ENCODE measurements at places on chromosomes 3 and 15. TPM values are rescaled to one million over a fixed set of nuclear protein-coding genes. Genes with fewer than 3 reads are reported as not detected.
A peak's percentile ranks its signal among the peaks of the same experiment; 100 is the strongest.

DNA sequence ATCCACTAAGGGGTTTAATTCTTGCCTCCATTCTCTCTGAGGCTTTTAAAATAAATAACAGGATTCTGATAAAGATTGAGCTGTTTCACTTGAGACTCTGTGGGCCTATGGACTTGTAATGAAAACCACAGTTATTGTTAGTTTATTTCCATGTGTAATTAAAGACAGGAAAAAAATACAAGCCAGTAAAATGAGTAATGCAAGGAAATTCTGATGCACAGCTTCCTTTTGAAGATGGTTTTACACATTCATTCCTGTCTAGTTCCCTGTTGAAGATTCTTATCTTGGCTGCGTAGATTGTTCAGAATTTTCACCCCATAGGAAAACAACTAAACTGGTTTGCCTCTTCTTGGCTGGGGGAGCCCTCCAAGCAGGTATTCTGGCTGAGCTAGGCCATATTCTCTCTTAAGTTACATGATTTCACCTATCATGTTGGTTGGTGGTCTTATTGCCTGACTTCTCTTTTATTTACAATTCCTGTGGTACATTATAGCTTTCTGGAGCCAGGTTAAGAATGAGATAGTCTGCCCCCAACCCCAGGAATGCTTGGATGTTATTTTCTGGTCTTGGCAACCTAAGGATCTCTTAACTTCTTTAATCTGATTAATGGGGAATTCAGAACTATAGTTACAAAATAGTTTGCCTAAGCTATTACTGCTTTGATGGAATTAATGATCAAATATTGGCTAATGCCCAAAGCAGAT lies 67.6 kb downstream of the MITF start:
- peaks cover 18% of the 10 kb centered on the region for H3K4me1 ChIP-seq
- no peaks in the 10 kb centered on the region for H3K27me3 ChIP-seq
- H3K36me3 ChIP-seq, result no peaks in the 10 kb centered on the region
- no peak overlapping the region for H3K4me3 ChIP-seq
- no peak overlapping the region for H3K27ac ChIP-seq
- no peak for DNase-seq

DNA sequence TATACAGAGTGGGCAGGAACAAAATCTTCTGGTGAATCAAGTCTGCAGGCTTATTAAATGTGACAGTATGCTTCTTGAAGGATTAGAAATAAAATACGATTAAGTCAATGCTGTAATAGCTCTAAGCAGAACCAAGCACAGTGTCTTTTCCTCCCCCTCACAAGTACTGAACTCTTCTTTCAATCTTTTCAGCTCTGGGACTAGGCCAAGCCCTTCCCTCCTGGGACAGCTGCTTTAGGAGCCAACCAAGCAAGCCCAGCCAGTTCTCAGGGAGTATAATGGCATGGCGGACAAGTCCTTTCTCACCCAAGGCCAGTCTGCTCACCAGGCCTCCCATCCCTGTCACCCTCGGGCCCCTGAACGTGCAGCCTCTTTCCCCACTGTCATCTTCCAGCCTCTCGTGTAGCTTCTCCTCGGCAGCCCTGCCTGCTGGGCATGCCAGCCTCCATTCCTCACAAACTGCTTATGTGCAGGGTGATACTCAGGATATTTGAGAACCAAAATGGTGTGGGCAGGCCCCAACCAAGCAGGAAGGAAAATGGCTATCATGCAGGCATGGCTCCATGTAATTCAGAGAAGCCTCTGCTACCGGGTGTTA lies 8.4 kb upstream of the PPP1R2 start:
- H3K27ac ChIP-seq, result peak overlapping the region; percentile 61
- DNase-seq, result no peak
- H3K27me3 ChIP-seq, result no peaks in the 10 kb centered on the region
- H3K36me3 ChIP-seq, result no peaks in the 10 kb centered on the region
- H3K4me1 ChIP-seq, result peaks cover 10% of the 10 kb centered on the region

DNA sequence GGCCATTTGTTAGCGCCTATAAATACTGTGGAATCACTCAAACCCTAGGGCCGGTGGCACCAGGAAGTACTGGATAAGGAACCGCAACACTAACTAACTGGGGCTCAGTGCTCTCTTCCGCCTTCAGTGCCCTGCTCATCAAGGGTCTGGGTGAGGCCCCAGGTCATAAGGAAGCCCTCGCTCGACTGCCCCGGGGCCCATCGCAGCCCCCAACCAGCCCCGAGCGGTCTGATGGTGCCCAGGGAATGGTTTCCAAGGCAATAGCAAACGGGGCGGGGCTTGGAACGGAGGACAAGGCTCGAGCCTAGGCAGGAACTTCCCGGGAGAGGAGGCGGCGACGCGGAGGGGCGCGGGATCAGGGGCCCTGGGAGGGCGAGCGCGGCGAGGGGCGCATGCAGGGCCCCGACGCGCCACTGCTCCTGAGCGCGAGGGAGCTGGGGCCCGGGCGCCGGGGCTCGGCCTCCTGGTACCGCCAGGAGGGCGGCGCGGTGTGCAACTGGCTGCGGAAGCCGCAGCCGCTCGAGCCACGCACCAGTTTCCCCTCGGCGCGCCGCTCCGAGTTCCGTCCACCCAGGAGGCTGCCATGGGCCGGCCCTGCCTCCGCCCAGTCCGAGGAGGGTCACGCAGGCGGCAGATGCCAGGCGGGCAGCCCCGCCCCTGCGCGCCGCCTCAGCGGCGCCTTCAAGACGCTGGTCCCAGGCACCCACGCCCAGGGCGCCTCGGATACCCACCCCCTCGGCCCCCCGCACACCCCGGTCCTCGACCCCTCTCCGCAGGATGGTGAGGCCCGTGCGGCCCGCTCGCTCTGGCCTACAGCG lies at the start of gene TTLL3:
TTLL3 (plus strand) TSS at position 648 of the 818 bp plus-strand sequence. CDS start 400 bp downstream, outside the sequence.
- peak within 1 kb of the TSS; percentile 75 for H3K4me3 ChIP-seq
- H3K27ac ChIP-seq, result peak within 1 kb of the TSS; percentile 96
- H3K4me1 ChIP-seq, result peaks cover 14% of the 10 kb centered on the region
- no peaks in the 10 kb centered on the region for H3K27me3 ChIP-seq

DNA sequence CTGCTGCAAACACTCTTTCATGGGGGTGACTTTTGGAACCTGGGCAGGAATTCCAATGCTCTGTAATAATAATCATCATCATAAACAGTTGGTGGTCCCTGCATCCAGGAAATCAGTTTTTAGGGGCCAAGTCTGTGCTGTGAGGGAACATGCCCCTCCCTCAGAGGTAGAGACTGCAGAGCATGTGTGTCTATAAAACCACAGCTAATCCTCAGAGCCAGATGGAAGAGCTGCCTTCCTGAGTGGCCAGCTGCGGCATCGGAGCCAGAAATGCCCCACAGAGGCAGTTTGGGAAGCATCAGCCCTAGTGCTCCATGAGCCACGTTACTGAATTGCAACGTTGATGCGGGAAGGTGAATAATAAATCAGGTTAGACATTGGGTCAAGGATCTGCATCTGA lies 12.9 kb upstream of the TPM1 start:
- H3K36me3 ChIP-seq, result no peaks in the 10 kb centered on the region
- no peaks in the 10 kb centered on the region for H3K4me1 ChIP-seq
- H3K27me3 ChIP-seq, result no peaks in the 10 kb centered on the region
- no peak overlapping the region for H3K4me3 ChIP-seq
- DNase-seq, result no peak

DNA sequence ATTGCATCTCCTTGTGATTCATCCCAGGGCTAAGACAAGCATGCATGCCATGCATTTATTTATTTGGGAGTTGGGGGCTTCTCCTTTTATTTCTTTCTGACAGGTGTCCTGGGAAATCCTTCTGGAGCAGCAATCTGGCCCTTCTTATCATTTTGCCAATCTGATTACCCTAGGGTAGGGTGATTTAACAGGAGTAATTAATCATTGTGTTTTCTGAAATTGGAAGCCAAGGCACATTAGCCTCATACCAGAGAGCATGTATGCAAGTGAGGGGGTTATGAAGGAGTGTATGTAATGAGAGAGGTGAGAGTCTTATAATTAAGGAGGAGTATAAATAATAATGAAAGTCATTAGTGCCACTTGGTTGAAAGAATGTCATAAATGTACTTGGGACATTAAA lies 37.4 kb upstream of the ARPP21 start:
- no peak overlapping the region for H3K4me3 ChIP-seq
- H3K27me3 ChIP-seq, result no peaks in the 10 kb centered on the region
- DNase-seq, result no peak
- no peak overlapping the region for H3K27ac ChIP-seq
- H3K36me3 ChIP-seq, result no peaks in the 10 kb centered on the region

GRCh38 chr3:188268336-188268735 lies 114.4 kb downstream of the LPP start:
- H3K4me1 ChIP-seq, result peaks cover 27% of the 10 kb centered on the region
- H3K36me3 ChIP-seq, result no peaks in the 10 kb centered on the region

The CKMT1A gene
- 72.7 TPM for total RNA-seq

The CD80 gene
- total RNA-seq, result not detected

The PLCH1 gene
- 0.19 TPM for total RNA-seq

GRCh38 chr15:93052090-93052879 lies 36.7 kb downstream of the RGMA start:
- H3K4me1 ChIP-seq, result peaks cover 93% of the 10 kb centered on the region
- DNase-seq, result no peak

The CHAC1 gene
- total RNA-seq, result 16.1 TPM

DNA sequence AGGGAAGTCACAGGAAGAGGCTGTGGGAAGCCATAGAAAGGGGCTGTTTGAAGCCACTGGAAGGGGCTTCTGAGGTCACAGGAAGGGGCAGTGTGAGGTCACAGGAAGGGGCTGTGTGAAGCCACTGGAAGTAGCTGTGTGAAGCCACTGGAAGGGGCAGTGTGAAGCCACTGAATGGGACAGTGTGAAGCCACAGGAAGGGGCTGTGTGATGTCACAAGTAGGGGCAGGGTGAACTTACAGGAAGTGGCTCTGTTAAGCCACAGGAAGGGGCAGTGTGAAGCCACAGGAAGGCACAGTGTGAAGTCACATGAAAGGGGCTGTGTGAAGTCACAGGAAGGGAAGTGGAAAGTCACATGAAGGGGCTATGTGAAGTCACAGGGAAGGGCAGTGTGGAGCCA lies 33.1 kb downstream of the GASK1A start:
- no peak overlapping the region for H3K4me3 ChIP-seq
- DNase-seq, result no peak
- H3K4me1 ChIP-seq, result no peaks in the 10 kb centered on the region
- H3K27ac ChIP-seq, result no peak overlapping the region

GRCh38 chr15:64897345-64897985 lies 14.2 kb upstream of the ANKDD1A start:
- no peak overlapping the region for H3K4me3 ChIP-seq
- no peaks in the 10 kb centered on the region for H3K36me3 ChIP-seq
- DNase-seq, result no peak
- H3K4me1 ChIP-seq, result peaks cover 36% of the 10 kb centered on the region

The NUDT16 gene
- 29.0 TPM for total RNA-seq

DNA sequence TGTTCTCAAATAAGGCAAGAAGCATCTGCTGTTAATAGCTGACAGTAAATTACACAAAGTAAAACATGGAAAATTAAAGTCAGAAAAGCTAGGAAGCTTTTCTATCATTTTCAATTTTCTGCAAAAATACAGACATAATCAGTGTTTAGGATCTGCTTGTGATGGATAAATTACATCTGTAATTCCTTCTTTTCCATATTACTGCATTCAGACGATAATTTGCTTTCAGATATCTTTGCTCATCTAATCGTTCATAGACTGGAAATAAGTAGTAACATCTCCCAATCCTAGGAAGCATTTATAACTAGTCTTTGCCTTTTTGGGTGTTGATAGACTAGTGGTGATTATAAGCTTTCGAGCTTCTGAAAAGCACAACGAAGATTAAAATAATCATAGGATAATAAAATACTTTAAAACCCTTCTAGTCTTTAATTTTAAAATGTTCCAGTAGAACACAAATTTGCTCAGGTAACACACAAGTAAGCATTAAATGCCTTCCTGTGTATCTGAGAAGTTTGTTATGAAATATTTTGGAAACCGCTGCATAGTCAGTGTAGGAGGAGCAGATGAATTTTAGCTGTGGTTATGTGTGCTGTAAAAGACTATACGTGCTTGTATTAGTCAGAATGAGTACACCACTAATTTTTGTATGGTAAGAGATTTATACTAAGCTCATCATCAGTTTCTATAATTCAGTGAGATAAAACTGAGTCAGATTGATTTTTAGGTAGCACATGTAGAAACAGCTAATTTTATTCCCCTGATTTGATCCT lies 41.0 kb downstream of the MBNL1 start:
- H3K4me3 ChIP-seq, result no peak overlapping the region
- no peak for DNase-seq
- H3K36me3 ChIP-seq, result no peaks in the 10 kb centered on the region

- H3K4me1 ChIP-seq, result no peaks in the 10 kb centered on the region
- no peak overlapping the region for H3K4me3 ChIP-seq
- no peaks in the 10 kb centered on the region for H3K36me3 ChIP-seq
- H3K27ac ChIP-seq, result no peak overlapping the region
- no peak for DNase-seq
These were observed 298.9 kb upstream of the CBLB start for GRCh38 chr3:106167728-106168127.

The GHRL gene
- not detected for total RNA-seq

DNA sequence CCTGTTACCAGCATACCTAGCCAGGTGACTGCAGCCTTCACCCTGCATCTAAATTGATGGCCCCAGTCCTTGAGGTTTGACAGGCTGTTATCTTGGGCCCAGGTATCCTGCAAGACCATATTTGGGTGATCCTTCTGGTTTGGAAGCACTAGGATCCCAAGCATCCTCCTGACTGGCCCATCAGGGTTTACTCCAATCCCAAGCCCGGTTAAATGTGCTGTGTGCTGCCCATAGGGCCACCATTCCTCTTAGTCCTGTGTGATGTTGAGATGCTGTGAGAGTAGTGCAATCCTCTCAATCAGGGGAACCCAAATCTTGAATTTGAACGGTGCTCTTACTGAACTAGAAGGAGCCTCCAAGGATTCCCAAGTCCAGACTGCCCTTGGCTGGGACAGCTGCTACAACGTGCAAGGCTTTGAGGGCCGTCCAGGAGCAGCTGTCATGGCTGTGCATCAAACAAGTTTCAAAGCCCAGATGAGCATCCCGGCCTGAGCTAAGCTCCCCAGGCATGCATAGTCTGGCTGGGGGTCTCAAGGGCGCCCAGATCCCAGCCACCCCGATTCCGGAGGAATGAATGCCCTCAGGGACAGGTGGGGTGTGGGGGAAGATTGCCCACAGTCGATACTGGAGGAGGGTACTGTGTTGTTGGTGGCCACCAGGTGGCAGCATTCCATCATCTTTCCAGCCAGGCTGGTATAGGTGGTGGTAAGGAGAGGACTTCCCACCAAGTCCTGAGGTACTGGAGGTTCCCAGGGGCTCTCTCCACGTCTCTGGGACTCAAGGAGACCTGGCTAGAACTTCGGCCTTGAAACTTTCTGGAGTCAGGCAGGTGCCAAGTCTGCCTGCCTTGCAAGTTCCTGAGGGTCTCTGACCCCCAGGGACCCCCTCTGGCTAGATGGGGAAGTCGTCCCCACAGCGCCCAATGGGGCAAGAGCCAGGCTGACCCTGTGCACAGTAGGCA lies 32.6 kb downstream of the RBM5 start:
- H3K27ac ChIP-seq, result peak overlapping the region; percentile 40
- no peaks in the 10 kb centered on the region for H3K27me3 ChIP-seq
- H3K36me3 ChIP-seq, result peaks cover 33% of the 10 kb centered on the region
- peaks cover 29% of the 10 kb centered on the region for H3K4me1 ChIP-seq

DNA sequence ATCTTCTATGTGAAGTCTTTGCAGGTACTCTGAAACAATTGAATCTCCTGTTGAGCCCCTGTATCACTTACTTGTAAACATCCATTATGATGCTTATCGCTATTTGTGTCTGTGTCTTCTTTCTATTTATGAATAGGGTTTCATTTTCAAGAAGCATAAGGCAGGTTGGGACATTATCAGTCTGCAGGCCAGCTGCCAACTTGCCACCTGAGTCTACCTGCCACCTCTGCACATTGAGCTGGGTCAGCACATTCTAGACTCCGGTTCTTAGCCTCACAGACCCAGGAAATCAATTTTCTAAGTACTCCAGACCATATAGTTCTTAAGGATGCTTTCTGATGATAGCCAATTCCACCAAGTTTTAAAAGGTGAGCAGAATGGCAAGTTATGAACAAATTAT lies 105.7 kb upstream of the MCTP2 start:
- H3K36me3 ChIP-seq, result no peaks in the 10 kb centered on the region
- peaks cover 4% of the 10 kb centered on the region for H3K4me1 ChIP-seq
- H3K27ac ChIP-seq, result no peak overlapping the region
